ENCODE measurements at places on chromosomes 7 and 10.

DNA sequence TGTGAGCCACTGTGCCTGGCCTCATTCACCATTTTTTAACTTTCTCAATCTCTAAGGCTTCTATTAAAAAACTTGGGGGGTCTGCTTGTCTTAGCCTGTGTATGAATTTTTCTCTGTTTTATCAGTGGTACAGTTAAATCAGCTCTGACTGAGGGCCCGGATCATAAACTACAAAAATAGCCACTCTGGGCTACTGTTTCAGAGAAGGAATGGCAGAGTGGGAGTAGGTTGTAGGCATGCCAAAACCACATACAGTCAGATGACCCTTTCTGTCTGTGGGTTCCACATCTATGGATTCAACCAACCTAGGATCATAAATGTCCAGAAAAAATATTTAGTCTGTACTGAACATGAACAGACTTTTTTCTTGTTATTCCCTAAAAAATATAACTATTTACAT lies 21.3 kb downstream of the TBC1D12 start:
- no peak overlapping the region for H3K27ac ChIP-seq
- no peak overlapping the region for H3K4me3 ChIP-seq
- H3K4me1 ChIP-seq: no peaks in the 10 kb centered on the region
- DNase-seq: no peak

GRCh38 chr10:131430716-131431412 lies 119.3 kb upstream of the TCERG1L start:
- no peak overlapping the region for H3K4me3 ChIP-seq
- H3K4me1 ChIP-seq: no peaks in the 10 kb centered on the region
- no peak overlapping the region for H3K27ac ChIP-seq
- H3K27me3 ChIP-seq: no peaks in the 10 kb centered on the region
- no peak for DNase-seq
- no peaks in the 10 kb centered on the region for H3K36me3 ChIP-seq

GRCh38 chr7:90752051-90752450 lies 155.9 kb downstream of the CDK14 start:
- no peaks in the 10 kb centered on the region for H3K36me3 ChIP-seq
- H3K4me3 ChIP-seq: no peak overlapping the region
- no peak for DNase-seq
- H3K27me3 ChIP-seq: no peaks in the 10 kb centered on the region
- H3K27ac ChIP-seq: no peak overlapping the region
- H3K4me1 ChIP-seq: no peaks in the 10 kb centered on the region

DNA sequence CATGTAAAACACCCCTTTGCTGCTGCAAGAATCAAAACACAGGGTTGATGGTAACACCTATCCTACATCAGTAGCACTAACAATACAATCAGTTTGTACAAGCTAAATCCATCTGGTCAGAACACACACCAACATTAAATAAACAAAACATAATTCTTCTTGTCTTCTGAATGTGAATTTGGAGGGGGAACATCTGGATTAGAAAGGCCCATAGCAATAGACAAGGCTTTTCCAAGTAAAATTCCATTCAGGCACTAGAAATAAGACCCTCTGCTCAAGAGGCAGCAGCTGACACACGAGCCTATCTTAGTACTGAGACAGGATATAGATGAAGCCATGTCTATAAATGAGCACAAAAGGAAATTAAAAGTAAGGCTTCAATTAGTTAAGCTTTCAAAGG lies 839.9 kb upstream of the LRRTM3 start:
- H3K27ac ChIP-seq: no peak overlapping the region
- DNase-seq: no peak
- no peak overlapping the region for H3K4me3 ChIP-seq
- no peaks in the 10 kb centered on the region for H3K4me1 ChIP-seq

DNA sequence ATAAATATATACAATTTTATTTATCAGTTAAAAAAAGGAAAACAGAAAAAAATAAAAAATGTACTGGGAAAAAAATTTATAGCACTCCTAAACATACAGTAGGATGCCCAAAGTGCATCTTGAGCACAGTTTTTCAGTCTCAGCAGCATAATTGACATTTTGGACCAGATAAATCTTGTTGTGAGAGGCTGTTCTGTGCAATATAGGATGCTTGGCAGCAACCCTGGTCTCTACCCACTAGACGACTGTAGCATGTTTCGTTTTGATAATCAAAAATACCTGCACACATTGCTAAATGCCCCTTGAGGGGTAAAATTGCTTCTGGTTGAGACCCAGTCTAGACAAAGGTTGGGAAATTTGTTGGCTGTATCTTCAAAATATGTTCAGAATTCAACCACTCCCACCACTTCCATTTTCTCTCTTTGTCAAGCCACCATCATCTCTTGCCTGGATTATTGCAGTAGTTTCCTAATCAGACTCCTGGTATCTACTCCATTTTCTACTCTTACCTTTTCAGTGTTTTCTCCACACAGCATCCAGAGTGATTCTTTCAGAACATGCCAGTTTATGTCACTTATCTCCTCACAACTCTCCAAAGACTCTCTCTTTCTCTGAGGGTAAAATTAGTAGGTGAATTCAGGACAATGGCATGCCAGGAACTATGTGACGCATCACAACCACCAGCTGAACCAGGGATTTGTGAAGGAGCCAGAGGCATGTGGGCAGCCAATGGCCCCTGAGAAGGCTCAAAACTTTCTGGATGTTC lies 91.4 kb downstream of the GPR85 start:
- no peak overlapping the region for H3K4me3 ChIP-seq
- no peaks in the 10 kb centered on the region for H3K36me3 ChIP-seq
- no peaks in the 10 kb centered on the region for H3K4me1 ChIP-seq
- no peak for DNase-seq
- H3K27me3 ChIP-seq: no peaks in the 10 kb centered on the region
- no peak overlapping the region for H3K27ac ChIP-seq

DNA sequence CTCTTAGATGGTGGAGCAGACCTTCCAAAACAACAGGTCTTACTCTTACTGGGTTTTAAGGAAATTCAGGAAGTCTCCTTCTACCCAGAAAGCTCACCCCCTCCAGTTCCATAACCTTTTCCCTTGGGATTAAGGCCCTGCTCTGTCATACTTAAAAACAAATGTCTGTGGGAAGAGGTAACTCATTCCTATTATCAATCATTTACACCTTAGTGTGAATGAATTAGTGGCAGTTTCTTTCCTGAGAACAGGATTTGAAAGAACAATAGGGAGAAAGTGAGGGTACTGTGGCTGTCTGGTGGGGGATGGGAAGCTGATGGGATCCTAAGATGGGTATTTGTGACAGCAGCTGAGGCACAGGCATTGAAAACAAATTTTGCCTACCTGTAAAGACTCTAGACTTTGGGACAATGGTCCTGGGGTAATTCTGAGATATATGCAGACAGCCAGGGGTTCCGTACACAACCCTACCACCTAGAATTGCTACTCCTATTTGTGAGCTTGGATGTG lies 22.2 kb upstream of the PDLIM1 start:
- H3K27me3 ChIP-seq: no peaks in the 10 kb centered on the region
- no peak overlapping the region for H3K4me3 ChIP-seq
- H3K4me1 ChIP-seq: peaks cover 40% of the 10 kb centered on the region
- H3K36me3 ChIP-seq: no peaks in the 10 kb centered on the region
- DNase-seq: no peak

DNA sequence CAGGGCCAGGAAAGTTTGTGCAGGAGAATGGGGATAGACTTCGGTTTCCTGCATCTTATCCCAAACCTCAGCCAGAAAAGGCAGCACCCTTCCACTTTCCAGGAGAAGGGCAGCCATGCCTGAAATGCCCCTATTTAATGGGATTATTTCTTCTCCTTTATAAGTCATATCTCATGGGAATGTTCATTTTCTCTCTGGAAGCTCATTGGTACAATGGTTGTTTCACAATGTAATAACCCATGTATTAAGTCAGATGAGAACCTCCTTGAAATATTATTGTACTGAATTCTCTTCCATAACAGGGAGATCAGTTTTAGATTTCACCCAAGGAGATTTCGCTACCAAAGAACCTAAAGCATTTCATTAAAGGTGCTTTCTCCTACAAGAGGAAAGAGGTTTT lies 457.5 kb downstream of the KCNMA1 start:
- H3K4me1 ChIP-seq: peaks cover 34% of the 10 kb centered on the region
- no peak overlapping the region for H3K4me3 ChIP-seq
- no peak for DNase-seq
- peak overlapping the region; percentile 85 for H3K27ac ChIP-seq

DNA sequence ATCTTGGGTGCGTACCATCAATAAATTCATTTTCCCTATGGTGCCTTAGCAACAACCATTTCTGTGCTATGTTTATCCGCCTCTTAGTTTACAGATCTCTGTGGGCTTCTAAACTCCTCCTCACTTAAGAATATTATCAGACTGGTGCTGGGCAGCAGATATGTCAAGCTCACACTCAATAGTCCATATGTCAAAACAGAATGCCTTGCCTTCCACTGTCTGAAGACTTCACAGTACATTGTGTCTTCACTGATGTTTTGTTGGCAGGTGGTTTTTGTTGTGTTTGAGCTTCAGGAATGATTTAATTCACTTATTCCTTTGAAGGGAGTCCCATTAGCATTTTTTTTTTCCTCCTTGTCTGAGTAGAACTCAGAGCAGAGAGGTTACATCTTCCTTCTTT lies 419.6 kb downstream of the DNAJB9 start:
- H3K27me3 ChIP-seq: no peaks in the 10 kb centered on the region
- DNase-seq: no peak
- no peaks in the 10 kb centered on the region for H3K36me3 ChIP-seq
- H3K27ac ChIP-seq: no peak overlapping the region
- no peak overlapping the region for H3K4me3 ChIP-seq
- no peaks in the 10 kb centered on the region for H3K4me1 ChIP-seq

DNA sequence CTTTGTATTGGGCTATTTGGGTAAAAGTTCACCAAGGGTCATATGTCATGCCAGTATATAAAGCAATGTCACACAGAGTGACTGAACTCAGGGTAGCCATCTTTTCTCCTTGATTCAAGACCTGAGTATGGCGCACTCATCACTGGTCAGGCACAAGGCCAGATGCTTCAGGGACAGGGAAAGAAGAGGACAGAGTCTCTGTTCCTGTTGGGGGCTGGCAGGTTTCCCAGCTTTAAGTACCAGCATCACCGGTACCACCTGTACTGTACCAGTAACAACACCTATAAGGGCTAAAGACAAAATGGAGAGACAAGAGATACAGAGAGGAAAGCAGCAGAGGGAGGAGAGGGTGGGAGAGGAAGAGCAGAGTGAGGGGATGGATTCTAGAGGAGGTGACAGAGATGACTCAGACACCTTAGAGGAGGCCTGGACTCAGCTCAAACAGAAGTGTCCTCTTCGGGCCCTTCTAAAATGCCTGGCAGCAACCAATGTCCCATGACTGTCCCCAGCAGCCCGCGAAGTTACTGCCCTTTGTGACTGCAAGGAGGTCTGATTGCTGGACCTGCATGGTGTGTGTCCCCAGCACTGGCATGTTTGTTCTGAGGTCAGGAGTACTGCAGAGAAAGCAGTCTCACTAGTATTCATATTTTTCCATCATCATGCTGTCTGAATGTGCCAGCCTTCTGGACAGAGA lies 191.3 kb downstream of the MYOF start:
- no peak overlapping the region for H3K27ac ChIP-seq
- no peaks in the 10 kb centered on the region for H3K4me1 ChIP-seq
- DNase-seq: no peak
- no peaks in the 10 kb centered on the region for H3K36me3 ChIP-seq
- no peaks in the 10 kb centered on the region for H3K27me3 ChIP-seq
- H3K4me3 ChIP-seq: no peak overlapping the region

GRCh38 chr7:137820677-137821420 lies 25.9 kb downstream of the DGKI start:
- DNase-seq: peak; percentile 23
- H3K27ac ChIP-seq: no peak overlapping the region
- H3K4me1 ChIP-seq: no peaks in the 10 kb centered on the region
- no peaks in the 10 kb centered on the region for H3K36me3 ChIP-seq
- no peaks in the 10 kb centered on the region for H3K27me3 ChIP-seq

DNA sequence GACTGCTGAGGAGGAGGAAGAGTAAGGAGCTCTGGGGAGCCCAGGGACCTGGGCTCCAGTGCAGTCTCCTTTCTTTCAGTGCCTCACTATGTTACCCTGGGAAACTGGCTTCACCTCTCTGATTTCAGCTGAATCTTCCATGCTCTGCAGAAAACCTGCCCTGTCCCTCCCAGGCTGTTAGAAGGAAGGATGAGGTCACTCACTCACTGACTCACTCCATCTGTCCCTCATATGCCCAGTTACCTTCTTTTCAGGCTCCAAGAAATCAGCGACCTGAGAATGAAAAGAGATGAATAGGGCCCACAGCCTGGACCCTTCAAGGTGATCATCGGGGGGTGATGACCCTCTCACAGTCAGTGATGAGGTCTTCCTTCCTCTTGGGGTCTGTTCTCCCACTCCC lies 481 bp downstream of the SFTPA2 start:
- no peaks in the 10 kb centered on the region for H3K27me3 ChIP-seq
- no peak overlapping the region for H3K27ac ChIP-seq
- H3K4me3 ChIP-seq: no peak overlapping the region
- no peak for DNase-seq
- no peaks in the 10 kb centered on the region for H3K4me1 ChIP-seq

- no peak overlapping the region for H3K4me3 ChIP-seq
- H3K36me3 ChIP-seq: no peaks in the 10 kb centered on the region
- no peaks in the 10 kb centered on the region for H3K4me1 ChIP-seq
- H3K27ac ChIP-seq: no peak overlapping the region
Observed at GRCh38 chr7:69833964-69834363, 235.7 kb downstream of the AUTS2 start.

DNA sequence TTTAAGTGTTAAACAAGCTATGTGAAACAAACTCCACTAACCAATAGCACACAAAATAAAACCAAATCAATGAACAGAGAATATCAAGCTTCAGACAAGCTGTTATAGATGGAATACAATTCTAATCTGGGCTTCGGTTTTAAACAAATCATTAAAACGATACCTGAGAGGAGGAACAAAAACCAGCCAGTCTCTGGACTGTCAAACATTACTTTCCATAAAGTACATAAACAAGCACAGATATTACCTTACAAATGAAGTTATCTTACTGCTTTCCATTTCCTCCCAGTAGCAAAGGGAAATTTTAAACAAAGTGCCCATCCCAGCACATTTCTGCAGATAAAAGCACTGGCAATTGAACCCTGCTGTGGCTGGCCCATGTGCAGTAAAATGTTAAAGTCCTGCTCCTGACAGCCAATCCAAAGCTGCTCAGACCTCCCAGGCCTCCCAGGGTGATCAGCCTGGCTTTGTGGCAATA lies 128.0 kb downstream of the NRCAM start:
- no peak for DNase-seq
- no peaks in the 10 kb centered on the region for H3K4me1 ChIP-seq
- H3K27ac ChIP-seq: no peak overlapping the region
- H3K4me3 ChIP-seq: no peak overlapping the region
- no peaks in the 10 kb centered on the region for H3K27me3 ChIP-seq
- no peaks in the 10 kb centered on the region for H3K36me3 ChIP-seq

DNA sequence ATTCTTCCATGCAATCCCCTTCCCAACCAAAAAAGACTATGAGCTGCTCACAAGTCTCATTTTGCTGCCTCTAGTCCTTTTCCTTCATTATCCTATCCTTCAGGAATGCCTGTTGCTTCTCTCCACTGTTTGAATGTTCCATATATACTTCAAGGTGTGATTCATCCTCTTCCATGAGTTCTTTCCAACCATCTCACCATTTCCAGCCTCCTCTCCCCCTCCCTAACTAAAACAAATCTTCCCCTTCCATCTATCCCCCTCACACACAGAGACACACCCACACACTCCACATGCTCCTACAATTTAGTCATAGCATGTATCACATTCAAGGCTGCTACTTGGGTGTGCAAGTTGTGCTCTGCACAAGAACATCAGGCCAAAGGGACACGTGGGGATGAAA lies 254.3 kb downstream of the DYNC1I1 start:
- no peaks in the 10 kb centered on the region for H3K36me3 ChIP-seq
- no peaks in the 10 kb centered on the region for H3K4me1 ChIP-seq
- H3K27ac ChIP-seq: no peak overlapping the region
- H3K4me3 ChIP-seq: no peak overlapping the region
